ENCODE measurements at places on chromosomes 3 and 15.

DNA sequence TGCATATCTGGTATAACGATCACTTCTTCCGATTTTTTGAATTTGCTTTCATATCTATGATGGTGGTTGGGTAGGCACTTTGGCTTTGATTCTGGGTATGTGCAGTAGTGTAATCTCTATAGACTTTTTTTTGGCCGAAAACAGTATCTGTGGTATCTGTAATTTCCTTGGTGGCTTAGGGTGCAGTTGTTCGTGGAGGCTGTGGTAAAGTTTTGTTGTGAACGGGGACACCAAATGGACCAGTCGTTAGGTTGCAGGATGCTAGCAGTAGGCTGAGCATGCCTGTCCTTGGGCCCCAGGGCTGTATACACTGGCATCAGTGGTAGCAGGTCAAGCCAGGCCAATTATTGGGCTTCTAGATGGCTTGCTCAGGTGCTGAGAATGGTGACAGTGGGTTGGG lies 55.2 kb downstream of the CCDC66 start:
- no peak for DNase-seq

DNA sequence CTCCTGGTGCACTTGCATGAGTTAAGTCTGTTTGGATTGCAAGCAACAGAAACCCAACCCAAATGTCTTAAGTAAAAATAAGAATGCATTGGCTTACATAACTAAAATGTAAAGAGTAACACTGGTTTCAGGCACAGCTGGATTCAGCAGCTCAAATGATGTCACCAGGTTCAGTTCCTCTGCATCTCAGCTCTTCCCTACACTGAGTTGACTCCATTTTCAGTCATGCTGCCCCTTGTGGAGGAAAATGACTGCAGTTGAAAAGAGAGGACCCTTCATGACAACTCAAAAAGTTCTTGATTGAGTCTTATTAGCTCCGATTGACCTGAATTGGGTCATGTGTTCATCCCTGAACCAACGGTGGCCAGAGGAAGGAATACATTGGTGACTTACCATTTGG lies 138.5 kb upstream of the ABI3BP start:
- no peak for DNase-seq

GRCh38 chr3:24101676-24102168 lies 156.6 kb downstream of the NR1D2 start:
- no peak for DNase-seq

DNA sequence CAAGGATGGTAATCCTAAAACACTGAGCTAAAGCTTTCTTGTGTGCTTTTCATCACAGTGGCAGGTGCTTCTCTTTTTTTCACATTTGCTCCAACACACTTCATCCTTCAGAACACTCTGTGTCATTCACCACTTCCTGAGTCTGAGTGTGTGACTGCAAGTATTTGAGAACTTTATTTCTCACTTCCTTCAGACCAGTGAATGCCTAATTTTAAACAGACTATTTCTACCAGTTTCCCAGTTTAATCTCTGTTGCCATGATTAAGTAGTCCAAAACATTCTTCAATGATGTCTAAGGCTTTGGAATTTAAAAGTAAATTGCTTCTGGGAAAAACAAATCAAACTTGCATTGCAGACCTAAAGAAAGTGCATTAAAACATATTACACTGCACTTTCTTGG lies 541.2 kb downstream of the RBMS3 start:
- peak; percentile 29 for DNase-seq

DNA sequence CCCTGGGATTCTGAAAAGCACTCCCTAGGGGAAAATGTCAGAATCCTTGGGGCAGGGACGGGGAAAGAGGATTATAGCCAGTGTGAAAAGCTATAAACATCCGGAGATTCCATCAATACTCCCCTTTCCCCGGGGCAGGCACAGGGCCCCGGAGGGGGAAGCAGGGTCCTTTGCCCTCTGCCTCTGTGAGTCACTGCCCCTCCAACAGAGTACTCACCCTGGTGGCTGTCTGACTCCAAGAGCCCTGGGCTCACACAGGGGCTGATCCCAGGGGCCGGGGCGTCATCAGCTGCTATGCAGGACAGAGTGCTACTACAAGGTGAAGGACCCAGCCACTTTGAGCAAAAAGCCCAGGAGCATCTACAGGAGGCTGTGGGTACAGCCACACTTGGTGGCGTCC lies 133.0 kb upstream of the PRR20G start:
- DNase-seq = no peak

GRCh38 chr3:27353221-27353620 lies 16.0 kb downstream of the NEK10 start:
- DNase-seq = no peak

DNA sequence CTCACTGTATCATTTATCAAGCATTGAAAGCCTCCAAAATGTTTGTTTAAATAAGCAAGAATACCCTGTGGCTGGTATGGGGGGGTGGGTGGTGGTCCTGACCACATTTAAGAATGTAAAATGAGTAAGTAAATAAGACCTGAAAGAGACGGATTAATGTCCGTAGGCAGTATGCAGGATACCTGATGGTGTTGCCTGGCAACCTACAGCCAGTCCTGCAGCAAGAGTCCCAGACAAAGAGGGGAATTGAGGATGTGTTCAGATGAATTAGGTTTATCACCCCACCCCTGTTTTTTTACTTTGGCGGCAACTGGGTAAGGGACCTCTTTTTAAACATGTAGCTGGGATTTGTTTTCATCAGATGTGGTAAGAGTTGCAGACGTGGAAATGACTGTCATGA lies 99.8 kb upstream of the BFSP2 start:
- DNase-seq = no peak

GRCh38 chr15:80174017-80174746 lies 21.4 kb downstream of the FAH start:
- no peak for DNase-seq

DNA sequence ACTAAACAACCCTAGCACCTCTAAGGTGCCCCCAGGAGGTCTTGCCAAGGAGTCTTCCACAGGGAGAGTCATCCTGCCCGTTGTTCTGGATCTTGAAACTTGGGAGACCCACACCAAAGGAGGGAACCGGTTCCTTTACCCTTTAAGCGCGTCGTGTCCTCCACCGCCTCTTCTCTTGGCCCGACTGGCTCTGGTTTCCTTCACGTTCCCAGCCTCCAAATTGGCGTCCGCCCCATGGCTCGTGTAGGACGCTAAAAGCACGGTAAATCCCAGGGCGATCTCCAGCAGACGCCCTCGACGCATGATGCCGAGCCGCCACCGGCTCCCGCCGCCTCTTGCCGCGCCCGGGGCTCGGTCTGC lies 1.1 kb downstream of the FBN1 start:
- DNase-seq = no peak

GRCh38 chr3:197331131-197331530 lies 32.7 kb upstream of the DLG1 start:
- no peak for DNase-seq

DNA sequence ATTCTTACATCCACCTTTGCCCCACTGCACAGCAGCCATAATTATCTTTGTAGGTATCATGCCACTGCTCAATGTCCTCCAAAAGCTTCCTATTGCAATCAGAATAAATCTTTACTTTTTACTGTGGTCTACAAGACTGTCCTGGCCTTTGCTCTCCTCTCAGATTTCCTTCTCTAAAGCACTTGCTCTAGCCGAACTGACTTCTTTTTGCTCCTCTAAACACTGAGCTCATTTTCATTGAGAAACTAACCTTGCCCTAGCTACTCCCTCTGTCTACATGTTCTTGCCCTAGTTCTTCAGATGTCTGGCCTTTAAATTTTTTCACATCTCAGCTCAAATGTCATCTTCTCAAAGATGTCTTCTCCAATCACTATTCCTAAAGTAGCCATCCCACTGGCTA lies 342.8 kb downstream of the TBC1D5 start:
- no peak for DNase-seq

DNA sequence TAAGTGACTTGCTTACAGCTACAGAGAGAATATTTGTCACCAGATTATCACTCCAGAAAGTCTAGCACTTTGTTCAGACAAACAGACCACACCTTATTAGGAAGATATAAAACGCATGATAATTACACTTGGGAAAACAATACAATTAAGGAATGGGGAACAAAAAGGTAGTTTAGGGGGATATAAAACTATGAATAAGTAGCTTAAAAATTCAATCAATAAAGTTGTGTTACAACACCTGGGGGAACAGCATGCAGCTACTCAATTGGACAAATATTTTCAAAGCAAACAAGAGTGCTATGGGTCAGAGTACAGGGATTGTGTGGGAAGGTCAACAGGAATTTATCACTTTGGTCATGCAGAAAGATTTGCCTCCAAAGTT lies 15.1 kb downstream of the CLDN1 start:
- no peak for DNase-seq

GRCh38 chr3:159832024-159832423 lies 156.6 kb upstream of the IL12A start:
- no peak for DNase-seq

DNA sequence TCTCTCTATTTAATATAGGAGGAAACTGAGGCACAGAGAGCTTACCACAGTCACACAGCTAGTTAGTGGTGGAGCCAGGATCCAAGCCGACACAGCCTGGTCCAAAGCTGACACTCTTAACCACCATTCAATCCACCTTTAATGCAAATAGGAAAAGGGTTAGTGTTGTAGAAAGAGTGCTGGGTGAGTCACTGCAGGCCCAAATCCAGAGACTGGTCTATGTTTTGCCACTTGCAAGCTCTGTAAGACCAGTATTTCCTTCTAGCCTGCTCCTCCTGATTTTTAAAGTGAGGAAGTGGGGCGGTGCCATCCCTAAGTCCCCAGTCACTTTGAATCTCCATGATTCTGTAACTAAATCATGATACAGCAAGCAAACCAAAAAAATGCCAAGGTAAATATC lies 111.0 kb downstream of the MECOM start:
- DNase-seq = no peak

GRCh38 chr3:60017631-60018030 lies 967.8 kb upstream of the CFAP20DC start:
- DNase-seq = no peak

DNA sequence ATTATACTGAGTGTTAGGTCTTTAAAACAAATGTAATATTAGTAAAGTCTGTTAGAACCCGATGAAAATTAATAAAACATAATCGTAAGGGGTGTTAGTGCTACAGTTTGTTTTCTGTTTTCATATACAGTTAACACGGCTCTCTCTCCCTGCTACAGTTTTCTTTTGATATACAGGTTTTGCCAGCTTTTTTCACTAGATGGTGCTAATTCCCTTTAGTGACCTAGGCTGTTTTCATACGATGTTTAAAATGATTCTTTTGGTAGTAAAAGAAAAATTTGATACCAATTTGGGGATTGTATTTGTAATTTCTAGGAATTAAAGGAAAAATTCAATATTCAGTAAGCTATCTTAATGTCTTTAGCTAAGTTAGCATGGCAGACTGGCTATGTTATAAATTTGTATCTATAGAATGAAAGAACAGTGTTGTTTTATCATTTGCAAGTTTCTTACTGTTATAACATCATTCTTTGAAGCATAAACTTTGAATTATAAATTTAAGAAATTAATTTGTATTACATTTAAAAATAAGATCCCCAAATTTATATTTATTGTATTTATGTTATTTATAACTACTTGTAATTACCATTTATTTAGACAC lies 11.5 kb downstream of the APH1B start:
- peak; percentile 70 for DNase-seq

DNA sequence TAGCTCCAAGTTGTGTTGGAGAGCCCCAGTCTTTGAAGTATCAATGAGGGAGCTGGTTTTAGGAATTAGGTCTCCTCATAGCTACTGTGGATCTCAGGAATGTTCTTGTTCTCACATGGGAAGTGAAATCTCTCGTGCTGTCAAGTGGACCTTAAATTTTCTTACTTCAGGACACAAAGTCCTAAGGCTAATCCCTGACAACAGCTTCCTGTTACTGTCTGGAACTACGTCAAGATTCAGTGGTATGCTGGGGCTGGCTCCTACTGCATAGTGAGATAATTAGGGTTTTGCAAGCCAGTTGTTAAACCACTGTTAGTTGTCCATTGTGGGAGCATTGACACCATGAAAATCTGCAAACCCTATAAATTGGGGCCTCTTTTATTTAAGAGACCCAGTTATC lies 22.8 kb downstream of the MESP1 start:
- no peak for DNase-seq

DNA sequence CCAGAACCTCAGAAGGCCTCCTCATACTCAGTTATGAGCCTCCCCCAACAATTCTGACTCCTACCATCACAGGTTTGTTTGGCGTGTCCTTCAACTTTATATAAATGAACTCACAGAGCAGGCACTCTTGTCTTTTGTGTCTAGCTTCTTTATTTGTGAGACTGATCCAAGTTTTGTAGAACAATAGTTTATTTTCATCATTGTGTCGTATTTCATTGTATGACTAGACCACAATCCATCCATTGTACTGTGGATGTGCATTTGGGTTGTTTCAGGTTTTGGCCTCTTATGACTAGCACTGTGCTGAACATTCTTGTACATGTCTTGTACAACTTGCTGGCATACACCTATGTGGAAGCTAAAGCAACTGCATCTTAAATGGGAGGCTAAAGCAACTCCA lies 292.8 kb upstream of the LYSMD4 start:
- no peak for DNase-seq

Measured in SW 1271 (cell line).